ENCODE measurements at places on chromosomes 11 and 22.

DNA sequence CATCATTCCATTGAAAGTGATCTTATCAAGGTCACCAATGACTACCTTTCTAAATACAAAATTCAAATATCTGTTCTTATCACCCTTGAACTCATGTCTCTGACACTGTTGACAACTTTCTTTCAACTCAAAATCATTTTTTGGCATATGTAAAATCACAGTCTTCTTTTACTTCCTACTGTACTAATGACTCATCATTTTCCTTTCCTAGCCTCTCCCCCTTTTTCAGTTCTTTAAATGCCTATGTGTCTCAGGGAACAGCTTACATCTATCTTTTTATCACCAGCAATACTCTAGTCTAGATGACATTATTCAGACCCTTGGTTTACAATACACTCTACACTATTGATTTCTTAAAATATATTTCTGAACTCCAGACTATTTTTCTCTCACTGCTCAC lies 2220.7 kb upstream of the RAG2 start:
- no peak for DNase-seq

DNA sequence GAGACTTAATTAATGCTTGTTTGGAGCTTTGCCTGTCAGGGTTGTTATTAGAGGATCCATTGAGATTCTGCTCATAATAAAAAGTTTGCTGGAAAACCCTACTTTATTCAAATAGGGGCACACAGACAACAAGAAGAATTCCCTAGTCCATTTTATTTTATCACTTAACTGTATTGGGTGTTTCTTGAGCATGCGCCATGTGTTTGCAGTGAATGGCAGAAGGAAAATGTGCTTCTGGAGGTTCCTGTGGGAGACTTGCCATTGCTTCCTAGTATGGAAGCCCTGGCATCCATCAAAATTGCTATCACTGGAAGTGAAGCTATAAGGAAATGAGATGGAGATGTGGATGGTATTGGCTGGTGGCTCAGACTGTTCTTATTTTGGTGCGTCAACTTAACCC lies 106.6 kb upstream of the GALNT18 start:
- no peak for DNase-seq

- no peak for DNase-seq
These were observed 22.6 kb upstream of the SERPIND1 start for GRCh38 chr22:20751185-20751851.

- no peak for DNase-seq
These were observed 16.7 kb downstream of the AMOTL1 start for GRCh38 chr11:94784884-94785283.

DNA sequence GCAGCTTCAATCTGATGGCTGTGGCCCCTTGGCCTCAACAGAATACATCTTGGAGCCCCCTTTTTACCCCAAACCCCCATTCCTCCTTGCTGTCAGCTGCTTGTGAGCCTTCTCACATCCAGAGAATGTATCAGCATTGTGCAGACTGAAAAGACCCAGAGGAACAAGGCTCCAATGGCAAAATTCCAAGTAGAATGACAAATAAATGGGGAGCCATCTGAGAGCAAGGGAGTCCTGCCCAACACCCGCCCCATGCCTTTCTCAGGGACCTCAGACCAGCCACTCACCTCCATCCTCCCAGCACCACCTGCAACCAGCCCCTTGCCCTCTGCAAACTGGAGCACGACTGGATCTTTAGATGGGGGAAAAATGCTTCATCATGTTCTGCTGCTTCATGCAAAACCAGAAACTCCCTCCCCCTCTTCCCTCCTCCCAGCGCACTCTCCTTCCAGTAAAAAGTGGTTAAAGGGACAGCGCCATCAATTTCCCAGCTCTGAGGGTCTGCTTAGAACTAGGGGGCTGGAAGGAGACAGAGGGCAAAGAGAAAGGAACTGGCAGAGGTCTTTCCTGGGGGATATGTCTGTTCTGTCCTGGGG lies 2.2 kb upstream of the NEFH start:
- peak; percentile 39 for DNase-seq

GRCh38 chr22:39496131-39496838 lies 5.8 kb upstream of the MIEF1 start:
- peak; percentile 73 for DNase-seq

DNA sequence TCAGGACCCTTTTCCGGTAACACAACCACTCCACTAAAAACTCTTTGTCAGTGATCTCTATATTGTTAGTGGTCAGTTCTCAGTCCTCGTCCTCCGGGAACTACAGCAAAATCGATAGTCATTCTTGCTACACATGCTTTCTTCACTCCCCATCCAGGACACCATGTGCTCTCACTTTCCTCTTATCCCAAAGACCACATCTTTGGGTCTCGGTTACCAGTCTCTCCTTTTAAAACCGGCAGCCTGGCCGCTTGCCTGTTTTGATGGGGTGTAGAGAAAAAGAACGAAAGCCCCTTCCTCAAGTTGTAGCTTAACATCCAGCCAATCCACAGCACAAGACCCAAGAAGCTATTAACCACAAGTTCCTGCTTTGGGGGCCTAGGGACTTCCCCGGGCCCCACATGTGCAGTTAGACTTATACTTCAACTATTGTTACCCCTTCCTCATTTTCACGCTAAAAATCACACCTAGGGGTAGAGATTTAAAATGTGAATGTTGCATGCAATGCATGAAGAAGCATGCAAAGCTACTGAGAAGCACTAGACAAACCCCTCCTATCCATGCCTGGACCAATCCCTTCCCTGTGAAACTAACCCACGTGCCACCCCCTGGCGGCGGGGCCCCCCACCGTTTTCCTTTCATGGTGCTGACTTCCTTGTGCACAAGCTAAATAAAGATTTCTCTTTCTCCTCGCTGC lies 1.5 kb upstream of the TOLLIP start:
- peak; percentile 80 for DNase-seq

GRCh38 chr22:48779661-48780596 lies 1047.7 kb downstream of the BRD1 start:
- no peak for DNase-seq

GRCh38 chr11:12577725-12578644 lies 96.2 kb upstream of the TEAD1 start:
- DNase-seq = no peak

DNA sequence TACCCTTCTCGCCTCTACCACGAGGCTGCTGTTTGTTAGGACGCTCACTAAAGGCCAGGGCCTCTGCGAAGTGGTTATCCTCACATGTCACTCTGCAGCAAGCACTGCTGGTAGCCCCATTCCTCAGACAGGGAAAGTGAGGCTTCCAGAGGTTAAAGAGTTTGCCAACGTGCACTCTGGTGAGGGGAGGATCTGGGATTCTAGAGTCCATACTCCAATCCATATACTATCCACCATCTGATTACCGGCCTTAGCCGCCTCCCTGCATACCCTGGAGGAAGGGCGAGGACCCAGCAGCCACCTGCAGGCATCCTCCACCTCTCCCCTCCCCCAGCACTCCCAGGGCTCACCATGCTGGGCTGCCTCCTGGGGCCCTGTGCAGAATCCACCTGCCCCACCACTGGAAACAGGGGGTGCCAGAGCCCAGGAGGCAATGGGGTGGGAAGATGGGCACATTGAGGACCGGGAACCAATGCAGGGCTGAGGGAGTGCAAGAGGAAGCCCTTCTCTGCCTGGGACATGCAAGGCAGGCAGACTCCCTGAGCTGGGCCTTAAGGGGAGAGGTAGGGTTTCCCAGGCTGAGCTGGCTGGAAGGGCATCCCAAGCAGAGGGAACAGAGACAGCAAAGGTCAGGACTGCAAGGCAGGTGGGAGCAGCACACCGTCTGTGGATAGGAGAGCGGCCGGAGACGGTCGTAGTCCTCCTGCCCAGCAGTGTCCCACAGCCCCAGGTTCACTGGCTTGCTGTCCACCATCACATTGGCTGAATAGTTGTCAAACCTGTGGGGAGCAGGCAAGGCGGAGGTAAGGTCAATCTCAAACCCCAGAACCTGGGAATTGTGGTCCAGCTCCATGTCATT lies 11.7 kb downstream of the RAC2 start:
- no peak for DNase-seq

DNA sequence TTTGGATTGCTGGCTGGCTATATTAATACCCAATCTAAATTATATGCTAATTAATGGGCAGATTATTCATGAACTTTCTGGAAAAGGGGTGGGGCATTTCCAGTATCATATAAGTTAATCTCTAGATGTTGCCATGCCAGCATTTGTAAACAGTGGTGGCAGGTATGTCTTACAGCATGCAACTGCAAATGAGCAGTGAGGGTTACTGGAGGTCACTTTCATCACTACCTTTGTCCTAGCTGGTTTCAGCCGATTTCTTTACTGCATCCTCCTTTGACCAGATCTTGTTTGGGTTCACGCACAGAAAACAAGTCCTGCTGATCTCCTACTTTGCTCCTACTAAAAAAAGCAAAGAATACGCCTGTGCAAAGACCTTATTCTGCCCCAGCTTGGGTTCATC lies 89.1 kb upstream of the USP47 start:
- no peak for DNase-seq

Measured in hematopoietic multipotent progenitor cell (in vitro differentiated cells).